ENCODE measurements at places on chromosomes 16 and 17.

- no peak for DNase-seq
These were observed 37.9 kb downstream of the NUP88 start for GRCh38 chr17:5381542-5381941.

GRCh38 chr16:4382795-4383357 lies 11.2 kb downstream of the VASN start:
- DNase-seq = no peak

DNA sequence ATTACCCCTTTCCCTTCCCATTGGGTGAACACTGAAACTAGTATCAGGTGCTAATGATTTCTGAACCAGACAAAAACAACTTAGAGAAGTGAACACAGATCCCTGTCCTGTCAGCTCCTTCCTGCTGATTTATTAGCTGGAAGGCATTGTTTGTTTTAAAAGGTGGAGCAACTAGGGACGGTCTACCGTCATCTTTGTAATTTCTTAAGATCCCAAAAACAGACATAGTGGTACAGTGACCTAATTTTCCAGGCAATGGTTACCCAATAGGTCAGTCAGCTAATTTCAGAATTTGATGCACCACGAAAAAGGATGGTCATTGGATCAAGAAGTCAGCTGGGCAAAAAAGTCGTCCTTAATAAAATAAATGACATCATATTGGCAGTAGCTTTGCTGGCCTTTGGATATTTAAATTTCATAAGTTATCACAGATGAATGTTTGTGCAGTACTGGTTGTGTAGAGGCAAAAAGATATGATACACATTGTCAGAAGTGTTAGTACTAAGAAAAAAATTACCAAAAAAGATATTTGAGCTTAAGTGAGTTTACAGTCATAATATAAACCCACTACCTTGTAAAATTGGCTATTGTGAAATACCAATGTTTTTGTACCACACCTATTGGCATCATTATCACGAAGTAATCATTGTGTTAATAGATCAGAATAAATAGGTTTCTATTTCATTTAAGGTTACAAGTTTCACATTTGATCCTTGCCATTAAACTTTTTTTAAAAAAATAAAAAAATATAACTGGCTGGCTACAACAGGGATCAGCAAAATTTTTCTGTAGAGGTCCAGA lies 27.2 kb upstream of the KCNJ16 start:
- DNase-seq = no peak

DNA sequence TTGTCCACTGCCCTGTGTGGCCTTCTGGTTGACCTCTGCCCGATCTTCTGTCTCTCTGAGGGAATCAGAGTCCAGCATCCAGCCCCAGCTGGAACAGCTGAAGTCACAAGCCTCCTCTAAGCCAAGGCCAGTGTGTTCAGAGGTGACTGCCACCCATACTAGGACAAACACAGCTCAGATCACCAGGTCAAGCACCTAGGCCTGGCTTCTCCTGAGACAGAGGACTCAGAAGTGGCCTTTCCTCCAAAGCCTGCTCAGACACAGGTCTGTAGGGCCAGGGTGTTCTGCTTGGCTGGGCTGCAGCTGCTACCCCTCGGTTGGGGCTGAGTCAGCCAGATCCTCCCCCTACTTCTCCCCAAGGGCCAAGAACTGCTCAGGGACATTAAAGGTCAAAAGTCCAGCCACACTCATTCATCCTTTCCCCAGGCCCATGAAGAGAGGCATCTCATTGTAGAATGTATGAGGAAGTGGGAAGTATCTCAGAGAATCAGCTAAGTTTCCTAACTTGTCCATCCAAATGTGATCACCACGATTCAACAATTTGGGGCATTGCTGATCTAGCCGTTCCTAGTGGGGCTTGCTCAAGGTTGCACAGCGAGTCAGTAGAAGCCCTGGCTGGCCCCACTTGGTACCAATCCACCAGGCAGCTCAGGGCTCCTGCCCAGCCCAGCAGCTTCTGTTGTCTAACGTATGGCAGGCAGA lies 7.6 kb downstream of the SLC46A1 start:
- no peak for DNase-seq

DNA sequence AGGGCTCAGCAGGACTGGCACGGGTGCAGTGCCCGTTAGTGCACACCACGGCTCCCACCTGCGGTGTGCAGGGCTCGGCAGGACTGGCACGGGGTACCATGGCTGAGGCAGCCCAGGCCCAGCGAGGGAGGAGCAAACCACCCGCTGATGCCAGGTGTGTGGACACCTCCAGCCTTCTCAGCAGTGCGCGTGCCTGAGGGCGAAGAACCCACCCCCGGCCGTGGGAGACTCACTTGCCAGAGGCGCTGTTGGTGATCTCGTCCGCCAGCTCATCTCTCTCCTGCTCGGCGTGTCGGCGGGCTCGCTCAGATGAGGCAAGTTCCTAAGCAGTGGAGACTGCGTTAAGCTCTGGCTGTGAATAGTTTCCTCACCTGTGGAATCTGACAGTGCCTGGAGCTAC lies 45.4 kb downstream of the NDEL1 start:
- DNase-seq = no peak

- DNase-seq = no peak
These were observed 900.8 kb upstream of the GOT2 start for GRCh38 chr16:59634951-59635350.
